ENCODE measurements at places on chromosomes 2 and 18.

GRCh38 chr2:103789381-103790095, 1027.7 kb downstream of the TMEM182 start:
- no peak overlapping the region for H3K27ac ChIP-seq
- H3K27me3 ChIP-seq: no peaks in the 10 kb centered on the region
- no peaks in the 10 kb centered on the region for H3K36me3 ChIP-seq
- no peak overlapping the region for H3K4me3 ChIP-seq
- DNase-seq: no peak
- H3K4me1 ChIP-seq: no peaks in the 10 kb centered on the region

DNA sequence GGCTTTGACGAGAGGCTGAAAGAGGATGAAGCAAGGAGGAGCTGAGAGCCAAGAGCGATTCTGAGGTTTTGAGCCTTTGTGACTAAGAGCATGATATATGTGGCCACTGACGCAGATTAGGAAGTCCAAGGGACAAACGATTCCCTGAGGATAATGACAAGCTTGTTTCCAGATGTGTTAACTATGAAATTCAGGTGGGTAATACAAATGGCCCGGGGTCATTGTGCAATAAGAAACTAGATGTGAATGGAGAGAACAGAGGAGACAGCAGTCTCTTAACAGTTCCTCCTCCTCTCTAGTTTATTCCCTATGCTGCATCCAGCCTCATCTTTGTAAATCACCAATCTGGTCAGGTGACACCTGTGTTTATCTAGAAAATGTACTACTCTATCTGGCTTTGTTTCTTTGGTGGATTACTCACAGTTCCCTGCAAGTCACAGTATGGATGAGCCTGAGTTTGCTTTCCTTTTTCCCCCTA, 84.2 kb downstream of the SOCS6 start:
- no peaks in the 10 kb centered on the region for H3K36me3 ChIP-seq
- H3K4me3 ChIP-seq: no peak overlapping the region
- no peak for DNase-seq
- H3K27ac ChIP-seq: no peak overlapping the region
- H3K27me3 ChIP-seq: no peaks in the 10 kb centered on the region
- H3K4me1 ChIP-seq: no peaks in the 10 kb centered on the region

DNA sequence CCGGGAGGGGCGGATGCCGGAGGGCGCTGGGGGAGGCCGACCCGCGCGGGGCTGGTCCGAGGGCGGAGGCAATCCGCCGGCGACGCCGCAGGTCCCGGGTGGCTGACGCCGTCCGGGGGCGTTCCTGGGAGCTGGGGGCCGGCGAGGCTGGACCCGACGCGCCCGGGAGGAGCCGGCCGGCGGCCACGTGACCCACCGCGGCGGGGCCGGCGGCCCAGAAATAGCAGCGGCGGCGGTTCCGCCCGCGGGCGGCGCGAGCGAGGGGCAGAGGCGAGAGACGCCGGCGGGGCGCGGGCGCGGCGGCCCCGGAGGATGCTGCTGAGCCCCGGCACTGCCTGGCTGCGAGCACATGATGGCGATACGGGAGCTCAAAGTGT, at the start of gene RAB31:
Gene RAB31 (plus strand): TSS at position 245 of the 377 bp plus-strand sequence. CDS start 105 bp downstream, at position 350.
- no peaks in the 10 kb centered on the region for H3K4me1 ChIP-seq
- H3K4me3 ChIP-seq: peak within 1 kb of the TSS; percentile 67
- peak; percentile 35 for DNase-seq
- peak within 1 kb of the TSS; percentile 83 for H3K27ac ChIP-seq
- no peaks in the 10 kb centered on the region for H3K27me3 ChIP-seq

- peak within 1 kb of the TSS; percentile 76 for H3K4me3 ChIP-seq
- peak within 1 kb of the TSS; percentile 98 for H3K27ac ChIP-seq
- H3K4me1 ChIP-seq: no peaks in the 10 kb centered on the region
- DNase-seq: peak; percentile 97
These were observed at the start of gene RNF103 for GRCh38 chr2:86623494-86624266. TSS of gene RNF103 (minus strand) at chr2:86623865. CDS start at chr2:86622886, 979 bp downstream.

DNA sequence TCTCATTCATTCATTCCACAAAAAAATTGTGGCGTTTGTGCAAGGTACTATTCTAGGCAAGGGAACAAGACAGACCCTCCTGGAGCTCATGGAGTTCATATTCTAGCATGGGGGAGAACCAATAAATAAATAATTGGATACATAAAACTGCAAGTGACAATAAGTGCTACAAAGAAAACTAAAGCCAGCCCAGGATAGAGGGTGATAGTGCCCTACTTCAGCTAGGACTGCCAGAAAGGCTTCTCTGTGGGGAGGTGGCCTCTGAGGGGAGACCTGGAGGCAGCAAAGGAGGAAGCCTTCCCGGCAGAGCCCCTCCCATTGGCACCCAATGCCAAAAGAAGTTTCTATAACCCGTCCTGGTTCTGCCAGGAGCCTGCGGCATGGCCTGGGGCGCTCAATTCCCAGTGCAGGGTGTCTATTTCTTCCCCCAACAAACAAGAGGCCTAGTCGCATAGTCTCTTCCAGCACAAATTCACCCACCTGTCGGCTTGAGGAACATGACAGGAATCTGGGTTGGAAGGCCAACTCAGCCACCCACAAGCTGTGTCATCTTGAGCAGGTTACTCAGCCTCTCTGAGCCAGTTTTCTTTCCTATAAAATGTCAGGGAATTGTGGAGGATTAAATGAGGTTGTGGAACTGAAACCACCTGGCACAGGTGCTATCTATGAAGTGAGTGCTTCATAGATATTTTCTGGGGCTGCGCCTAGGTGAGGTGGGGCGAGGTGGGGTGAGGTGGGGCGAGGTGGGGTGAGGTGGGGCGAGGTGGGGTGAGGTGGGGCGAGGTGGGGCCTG, 94.3 kb downstream of the ZFP36L2 start:
- H3K36me3 ChIP-seq: no peaks in the 10 kb centered on the region
- peaks cover 10% of the 10 kb centered on the region for H3K4me1 ChIP-seq
- no peak for DNase-seq
- H3K27ac ChIP-seq: peak overlapping the region; percentile 70
- H3K27me3 ChIP-seq: no peaks in the 10 kb centered on the region

DNA sequence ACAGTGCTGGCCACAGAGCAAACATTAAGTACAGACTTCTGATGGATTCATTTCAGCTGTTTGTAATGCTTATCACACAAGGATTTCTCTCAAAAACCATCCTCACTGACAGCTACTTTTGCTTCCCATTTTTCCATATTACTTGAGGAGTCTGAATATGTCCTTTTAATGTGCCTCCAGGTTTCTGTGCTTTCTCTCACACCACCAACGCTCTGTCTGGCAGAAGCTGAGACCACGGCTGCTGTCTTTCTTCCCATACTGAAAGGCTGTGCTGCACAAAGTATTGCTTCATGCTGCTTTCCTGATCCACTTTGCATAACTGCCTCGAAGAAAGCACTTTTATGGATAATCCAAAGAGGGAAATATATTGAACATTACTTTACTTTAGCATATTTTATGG, 312.1 kb upstream of the ZEB2 start:
- H3K27ac ChIP-seq: no peak overlapping the region
- no peaks in the 10 kb centered on the region for H3K4me1 ChIP-seq
- no peak overlapping the region for H3K4me3 ChIP-seq
- H3K36me3 ChIP-seq: no peaks in the 10 kb centered on the region
- no peaks in the 10 kb centered on the region for H3K27me3 ChIP-seq

DNA sequence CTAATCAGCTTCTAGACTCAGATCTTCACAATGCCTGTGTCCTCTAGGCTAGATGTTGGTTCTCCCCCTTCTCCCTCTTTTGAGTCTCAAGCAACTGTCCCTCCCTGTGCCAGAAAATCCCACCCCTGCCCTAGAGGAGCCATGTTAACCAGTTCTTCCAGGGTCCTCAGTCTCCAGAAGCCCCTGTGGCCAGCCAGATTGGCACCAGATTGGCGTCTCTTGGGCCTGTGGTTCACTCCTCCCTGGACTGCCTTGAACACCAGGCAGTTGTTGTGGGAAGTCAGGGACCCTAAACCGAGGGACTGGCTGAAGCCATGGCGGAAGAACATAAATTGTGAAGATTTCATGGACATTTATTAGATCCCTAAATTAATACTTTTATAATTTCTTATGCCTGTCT, 36.6 kb downstream of the CYP26B1 start:
- no peaks in the 10 kb centered on the region for H3K36me3 ChIP-seq
- no peaks in the 10 kb centered on the region for H3K27me3 ChIP-seq
- no peak overlapping the region for H3K27ac ChIP-seq
- DNase-seq: no peak
- no peaks in the 10 kb centered on the region for H3K4me1 ChIP-seq
- H3K4me3 ChIP-seq: no peak overlapping the region

DNA sequence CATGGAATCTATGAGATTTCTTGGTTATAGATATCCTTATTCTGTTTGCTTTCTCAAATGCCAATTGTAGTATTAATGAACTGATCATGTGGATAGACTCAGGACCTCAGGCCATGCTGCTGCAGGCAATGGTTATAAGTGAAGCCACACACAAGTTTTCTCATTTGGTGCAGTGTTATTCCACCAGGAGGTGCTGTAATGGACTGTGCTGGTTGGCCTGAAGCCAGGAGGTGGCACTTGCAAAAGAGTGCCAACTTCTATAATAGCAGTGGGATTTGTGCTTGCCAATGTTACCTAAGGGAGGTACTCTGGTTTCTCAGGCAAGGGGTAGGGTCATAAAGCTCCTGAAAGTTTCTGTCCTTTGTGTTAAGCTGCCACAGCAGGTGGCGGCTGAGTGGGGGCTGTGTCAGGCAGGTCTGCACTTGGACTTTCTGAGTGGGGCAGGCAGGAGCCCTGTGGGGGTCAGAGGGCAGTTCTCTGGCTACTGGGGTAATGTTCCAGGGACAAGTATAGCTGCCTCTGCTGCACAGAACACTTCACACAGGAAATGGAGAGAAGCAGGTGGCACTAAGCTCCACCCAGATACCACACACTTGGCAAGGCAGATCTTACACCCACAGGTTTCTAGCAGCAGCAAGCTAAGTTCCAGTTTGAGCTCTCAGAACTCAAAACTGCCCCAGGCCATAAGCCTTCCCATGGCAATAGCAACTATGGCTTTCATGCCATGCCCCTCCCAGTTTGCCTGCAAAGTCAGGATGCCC, 352.6 kb upstream of the CWC22 start:
- no peak overlapping the region for H3K27ac ChIP-seq
- no peaks in the 10 kb centered on the region for H3K27me3 ChIP-seq
- H3K4me1 ChIP-seq: no peaks in the 10 kb centered on the region
- no peak for DNase-seq
- no peak overlapping the region for H3K4me3 ChIP-seq

- no peak overlapping the region for H3K27ac ChIP-seq
- no peak overlapping the region for H3K4me3 ChIP-seq
- H3K36me3 ChIP-seq: no peaks in the 10 kb centered on the region
- no peak for DNase-seq
- no peaks in the 10 kb centered on the region for H3K4me1 ChIP-seq
These were observed 24.2 kb downstream of the DHRS9 start for GRCh38 chr2:169093535-169093934.

DNA sequence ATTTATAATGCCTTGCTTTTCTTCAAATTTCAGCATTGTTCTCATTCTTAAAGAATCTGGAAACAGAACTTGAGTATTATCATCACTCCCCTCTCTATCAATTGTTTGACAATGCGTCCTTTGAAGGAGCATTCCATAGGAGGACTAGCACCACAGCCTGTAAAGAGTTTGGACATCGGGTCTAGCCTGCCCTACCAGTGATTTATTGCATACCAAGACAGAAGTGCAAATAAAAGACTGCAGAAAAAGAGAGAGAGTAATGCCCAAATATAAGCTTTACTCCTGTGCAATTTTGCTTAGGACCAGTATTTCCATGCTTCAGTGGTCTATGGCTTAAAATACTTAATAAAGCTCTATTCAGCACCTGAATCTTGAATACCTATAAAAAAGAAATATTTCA, 55.4 kb upstream of the MAP2 start:
- no peaks in the 10 kb centered on the region for H3K4me1 ChIP-seq
- no peaks in the 10 kb centered on the region for H3K36me3 ChIP-seq
- H3K4me3 ChIP-seq: no peak overlapping the region
- no peaks in the 10 kb centered on the region for H3K27me3 ChIP-seq

GRCh38 chr2:85062565-85062964, 70.6 kb upstream of the TCF7L1 start:
- no peaks in the 10 kb centered on the region for H3K4me1 ChIP-seq
- no peaks in the 10 kb centered on the region for H3K27me3 ChIP-seq
- no peaks in the 10 kb centered on the region for H3K36me3 ChIP-seq

- no peaks in the 10 kb centered on the region for H3K4me1 ChIP-seq
- H3K4me3 ChIP-seq: peak overlapping the region; percentile 9
- DNase-seq: no peak
- no peak overlapping the region for H3K27ac ChIP-seq
- H3K27me3 ChIP-seq: no peaks in the 10 kb centered on the region
- no peaks in the 10 kb centered on the region for H3K36me3 ChIP-seq
These were observed 152.4 kb downstream of the ANKRD30BL start for GRCh38 chr2:132009177-132009873.

DNA sequence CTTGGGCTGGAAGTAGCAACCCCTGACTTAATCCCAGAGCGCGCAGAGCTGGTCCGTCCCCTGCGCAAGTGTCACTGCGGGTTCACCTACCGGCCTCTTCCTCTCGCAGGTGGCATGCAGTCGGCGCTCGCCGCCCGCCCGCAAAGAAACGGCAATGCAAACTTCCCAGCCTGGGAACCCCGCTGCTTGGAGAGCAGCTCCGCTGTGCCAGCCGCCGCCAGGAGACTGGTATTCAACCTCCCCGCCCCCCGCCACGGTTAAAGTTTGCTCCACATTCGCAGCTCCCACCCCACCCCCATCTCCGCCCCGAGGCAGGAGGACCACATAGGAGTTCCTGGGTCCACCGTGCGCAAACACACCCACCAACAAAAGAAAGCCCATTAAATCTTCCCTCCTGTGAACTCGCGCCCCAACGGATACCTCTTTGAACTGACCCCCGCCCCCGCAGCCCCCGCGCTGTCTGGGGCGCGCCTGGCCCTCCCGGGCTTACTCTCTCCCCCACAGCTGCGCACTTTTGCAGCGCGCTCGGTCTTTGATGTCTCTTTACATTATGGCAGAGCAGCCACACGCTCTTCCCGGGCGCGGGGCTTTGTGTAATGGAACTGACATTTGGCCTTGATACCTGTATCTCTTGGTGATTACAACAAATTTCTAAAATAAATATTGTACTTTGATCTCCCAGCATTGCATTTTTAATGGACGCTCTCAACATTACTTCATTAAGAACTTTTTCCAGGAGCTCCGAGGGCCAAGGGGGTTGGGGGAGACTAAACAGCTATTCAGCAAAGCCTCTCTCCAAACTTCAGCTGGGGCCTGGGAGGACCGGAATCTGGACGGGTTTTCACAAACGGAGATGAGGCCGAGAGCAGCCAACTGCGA, 3.1 kb upstream of the SP5 start:
- peak overlapping the region; percentile 18 for H3K4me3 ChIP-seq
- H3K27me3 ChIP-seq: peaks cover 4% of the 10 kb centered on the region
- no peak overlapping the region for H3K27ac ChIP-seq
- no peaks in the 10 kb centered on the region for H3K4me1 ChIP-seq
- DNase-seq: no peak

Data from prostate gland (tissue), 2 donors.